ENCODE measurements at places on chromosomes 7 and 10. TPM values are rescaled to one million over a fixed set of nuclear protein-coding genes. Genes with fewer than 3 reads are reported as not detected.

- DNase-seq: no peak
These were observed 408.0 kb downstream of the HGF start for GRCh38 chr7:81361769-81362312.

- DNase-seq: peak; percentile 54
These were observed 489.4 kb downstream of the SEMA3D start for GRCh38 chr7:84697506-84697905.

- no peak for DNase-seq
These were observed 98.2 kb upstream of the PRKCQ start for GRCh38 chr10:6678211-6678803.

DNA sequence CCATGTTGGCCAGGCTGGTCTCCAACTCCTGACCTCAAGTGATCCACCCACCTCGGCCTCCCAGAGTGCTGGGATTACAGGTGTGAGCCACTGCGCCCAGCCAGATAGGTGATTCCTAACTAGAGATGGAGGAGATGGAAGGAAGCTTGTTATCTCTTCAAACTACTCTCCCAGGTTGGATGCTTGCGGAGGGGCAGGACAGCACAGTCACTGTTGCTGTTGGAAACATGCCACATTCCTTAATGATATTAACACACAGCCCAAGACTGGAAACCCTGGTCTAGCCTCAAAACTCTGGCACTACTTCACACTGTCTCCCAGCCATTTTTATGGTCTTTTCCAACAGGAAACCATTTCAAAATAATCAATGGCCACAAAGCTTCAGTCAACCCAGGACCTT, 468.8 kb upstream of the NRP1 start:
- peak; percentile 17 for DNase-seq

- no peak for DNase-seq
These were observed 45.5 kb upstream of the PRKAR2B start for GRCh38 chr7:106999023-106999422.

DNA sequence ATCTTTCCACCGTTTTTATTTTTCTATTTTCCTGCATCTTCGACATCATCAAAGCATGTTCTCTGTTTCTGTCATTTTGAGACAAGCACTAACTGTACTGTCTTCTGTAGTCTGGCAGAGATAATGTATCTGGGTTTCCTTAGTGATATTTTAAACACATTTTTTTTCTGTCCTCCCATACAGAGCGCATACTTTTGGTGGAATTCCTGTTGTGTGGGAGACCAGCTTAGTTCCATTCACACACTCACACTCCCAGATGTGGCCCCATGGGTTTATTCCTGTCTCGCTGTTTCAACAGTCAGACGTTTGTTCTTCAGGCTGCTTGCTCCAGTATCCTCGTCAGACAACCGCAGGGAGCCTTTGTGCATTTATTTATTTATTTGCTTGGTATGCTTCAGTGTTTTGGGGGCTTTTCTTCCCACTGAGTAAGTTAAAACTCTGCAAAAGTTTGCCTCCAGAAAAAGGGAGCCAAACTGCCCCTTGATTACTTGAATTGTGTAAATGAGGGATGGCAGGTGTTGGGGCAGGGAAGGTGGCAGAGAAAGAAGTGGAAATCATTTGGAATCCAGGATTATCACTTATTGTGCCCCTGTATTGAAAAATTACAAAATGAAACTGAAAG, 456.8 kb upstream of the KLF6 start:
- DNase-seq: peak; percentile 70

DNA sequence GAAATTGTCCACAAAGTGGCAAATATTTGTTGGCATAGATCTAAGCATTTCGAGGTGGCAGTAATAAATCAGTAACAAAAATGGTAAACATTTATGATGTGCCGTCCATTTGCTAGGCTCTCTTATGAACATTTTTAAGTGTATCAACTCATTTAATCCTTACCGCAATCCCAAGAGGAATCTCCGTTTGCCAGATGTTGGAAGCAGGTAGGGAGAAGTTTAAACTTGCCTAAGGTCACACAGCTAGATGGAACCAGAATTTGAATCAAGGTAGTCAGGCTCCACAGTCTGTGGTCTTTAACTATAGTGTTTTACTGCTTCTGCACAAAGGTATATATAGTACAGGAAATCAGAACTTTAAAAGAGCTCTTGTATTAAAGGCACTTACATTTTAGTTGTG, 2.6 kb downstream of the MKLN1 start:
- DNase-seq: no peak

Gene SPDYE9
- not detected for total RNA-seq

Gene PTPRN2
- total RNA-seq: 0.36 TPM

DNA sequence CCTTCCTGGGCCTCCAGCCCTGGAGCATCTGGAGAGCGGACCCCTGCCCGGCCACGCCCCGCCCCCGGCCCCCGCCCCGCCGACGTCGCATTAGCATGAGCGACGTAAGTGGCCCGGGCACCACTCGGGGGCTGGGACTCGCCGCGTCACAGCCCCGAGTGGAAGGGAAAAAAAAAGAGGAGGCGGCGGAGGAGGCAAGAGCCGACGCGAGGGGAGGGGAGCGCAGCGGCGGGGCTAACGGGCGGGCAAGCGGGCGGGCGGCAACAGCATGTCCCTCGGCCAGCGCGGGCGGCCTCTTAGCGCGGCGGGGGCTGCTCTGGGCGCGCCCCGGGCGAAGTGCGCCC, at the start of gene SLC18A3:
SLC18A3 (plus strand) TSS at position 197 of the 344 bp plus-strand sequence. CDS start 431 bp downstream, outside the sequence.
- peak; percentile 88 for DNase-seq

DNA sequence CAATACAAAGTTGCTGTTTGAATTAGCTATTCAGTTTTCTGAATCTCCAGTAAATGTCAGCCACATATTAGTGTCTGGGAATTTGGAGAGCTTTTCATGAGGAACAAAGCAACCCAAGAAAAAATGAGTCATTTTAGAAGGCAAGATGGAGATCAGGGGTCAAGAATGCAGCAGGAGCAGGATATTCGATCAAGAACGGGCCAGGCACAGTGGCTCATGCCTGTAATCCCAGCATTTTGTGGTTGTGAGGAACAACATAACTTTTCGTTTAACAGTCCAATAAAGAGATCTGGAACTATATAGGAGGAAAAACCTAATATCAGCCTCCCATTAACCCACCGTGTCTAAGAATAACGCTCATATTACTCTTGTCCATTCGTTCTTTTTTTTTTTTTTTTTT, 600.5 kb downstream of the MAGI2 start:
- no peak for DNase-seq

GRCh38 chr10:35642035-35642792, at the start of gene FZD8:
FZD8 (minus strand) TSS chr10:35642296; CDS start chr10:35641429, 867 bp downstream.
- DNase-seq: peak; percentile 99

DNA sequence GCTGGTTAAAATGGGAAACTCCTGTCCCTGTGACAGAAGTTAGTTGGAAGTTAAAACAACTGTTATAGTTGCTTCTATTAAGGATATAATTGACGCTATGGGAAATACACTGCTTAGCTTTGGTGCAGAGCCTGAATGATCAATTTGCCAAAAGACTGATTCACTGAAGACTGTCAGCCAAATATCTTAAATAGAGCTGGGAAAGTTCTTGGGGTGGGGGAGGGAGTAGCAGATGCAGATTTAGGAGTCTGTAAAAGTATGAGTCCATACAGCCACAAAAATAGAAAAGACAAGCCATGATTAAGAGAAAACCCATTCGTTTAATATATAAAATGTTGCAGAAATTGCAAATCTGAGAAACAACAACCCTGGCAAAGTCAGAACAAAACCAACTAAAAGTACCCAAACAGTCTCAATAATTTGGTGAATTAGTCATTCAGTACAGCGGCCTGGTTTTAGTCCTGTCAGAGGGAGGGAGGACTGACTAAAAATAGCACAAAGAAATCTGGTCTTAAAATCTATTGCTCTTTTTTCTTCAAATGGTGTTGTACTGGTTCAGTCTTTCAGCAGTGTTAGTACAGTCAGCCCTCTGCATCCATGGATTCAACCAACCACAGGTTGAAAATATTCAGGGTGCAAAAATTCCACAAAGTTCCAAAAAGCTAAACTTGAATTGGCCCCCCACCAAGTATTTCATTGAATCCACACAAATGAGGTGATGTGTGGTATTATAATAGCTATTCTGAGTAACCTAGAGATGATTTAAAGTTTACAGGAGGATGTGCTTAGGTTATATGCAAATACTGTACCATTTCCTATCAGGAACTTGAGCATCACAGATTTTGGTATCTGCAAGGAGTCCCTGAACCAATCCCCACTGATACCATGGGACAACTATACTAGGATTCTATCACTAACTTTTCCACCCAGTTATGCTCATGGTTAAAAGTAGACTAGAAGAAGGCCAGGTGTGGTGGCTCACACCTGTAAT, 30.0 kb downstream of the STK17A start:
- peak; percentile 68 for DNase-seq

DNA sequence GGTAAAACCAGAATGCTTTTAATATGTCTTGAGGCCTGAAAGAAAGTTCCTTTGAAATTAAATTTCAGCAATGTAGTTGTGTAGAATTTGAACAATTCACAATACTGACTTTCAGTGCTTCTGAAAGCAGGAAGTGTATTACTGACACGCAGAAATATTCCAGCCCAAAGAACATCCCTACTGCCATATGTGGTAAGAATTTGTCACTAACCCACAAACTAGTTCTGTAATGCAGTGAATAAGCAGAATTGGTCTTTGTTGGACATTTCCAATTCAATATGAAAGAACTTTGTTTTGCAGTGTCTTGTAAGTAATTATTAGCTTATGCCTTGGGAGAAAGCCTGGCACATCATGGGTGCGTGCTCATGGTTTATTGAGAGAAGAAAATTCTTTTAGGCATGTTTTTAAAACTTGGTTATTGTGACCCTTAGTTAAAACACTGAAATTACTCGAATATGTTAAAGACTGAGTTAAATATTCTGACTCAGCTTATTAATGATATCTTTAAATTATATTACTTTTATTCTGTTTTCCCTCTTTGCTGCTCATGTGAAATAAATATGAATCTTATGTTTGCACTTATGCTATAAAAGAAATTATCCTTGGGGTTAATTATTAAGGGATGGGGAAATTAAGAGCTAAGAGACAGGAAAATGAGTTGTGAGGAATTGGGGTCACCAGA, 33.4 kb downstream of the PTPN12 start:
- DNase-seq: peak; percentile 74

Gene AKR1C2
- 46.0 TPM for total RNA-seq

Gene ANKRD26
- total RNA-seq: 15.6 TPM

Gene MYL10
- not detected for total RNA-seq

Gene SPDYE2B
- total RNA-seq: not detected

DNA sequence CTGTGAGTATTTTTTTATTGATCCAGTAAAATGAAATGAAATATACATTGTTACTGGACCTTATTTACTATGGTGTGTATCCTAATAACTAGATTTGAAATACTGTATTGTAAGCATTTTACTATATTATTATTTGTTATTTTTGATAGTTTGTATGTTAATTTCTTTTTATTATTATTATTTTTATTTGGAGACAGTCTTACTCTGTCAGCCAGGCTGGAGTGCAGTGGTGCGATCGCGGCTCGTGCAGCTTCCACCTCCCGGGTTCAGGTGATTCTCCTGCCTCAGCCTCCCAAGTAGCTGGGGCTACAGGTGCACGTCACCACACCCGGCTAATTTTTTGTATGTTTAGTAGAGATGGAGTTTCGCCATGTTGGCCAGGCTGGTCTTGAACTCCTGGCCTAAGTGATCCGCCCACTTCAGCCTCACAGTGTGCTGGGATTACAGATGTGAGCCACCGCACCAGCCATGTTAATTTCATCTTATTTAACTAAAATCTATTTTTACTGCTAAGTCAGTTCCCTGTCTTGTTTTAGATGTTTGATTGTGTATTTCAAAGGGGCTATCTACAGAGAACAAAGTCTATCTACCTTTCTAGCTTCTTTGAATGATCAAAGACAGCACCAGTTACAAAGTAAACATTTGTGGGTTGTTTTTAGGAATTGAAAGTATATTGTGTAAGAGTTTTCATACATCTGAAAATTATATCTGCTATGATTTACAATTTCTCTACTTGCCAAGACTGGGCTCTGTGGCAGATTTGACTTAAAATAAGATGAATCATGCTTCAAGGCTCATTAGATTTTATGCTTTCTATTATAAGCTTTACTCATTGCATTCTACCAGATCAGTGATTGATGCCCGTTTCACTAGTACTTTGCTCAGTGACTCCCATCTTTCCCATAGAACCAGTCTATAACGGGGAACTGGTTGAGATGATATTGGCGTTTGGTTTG, 41.6 kb downstream of the CDC123 start:
- DNase-seq: peak; percentile 44

Measured in osteoblast (primary cell).